ENCODE measurements at places on chromosomes 13 and 19.

GRCh38 chr13:53098455-53098854 is 69.8 kb downstream of the OLFM4 start:
- no peak for DNase-seq

DNA sequence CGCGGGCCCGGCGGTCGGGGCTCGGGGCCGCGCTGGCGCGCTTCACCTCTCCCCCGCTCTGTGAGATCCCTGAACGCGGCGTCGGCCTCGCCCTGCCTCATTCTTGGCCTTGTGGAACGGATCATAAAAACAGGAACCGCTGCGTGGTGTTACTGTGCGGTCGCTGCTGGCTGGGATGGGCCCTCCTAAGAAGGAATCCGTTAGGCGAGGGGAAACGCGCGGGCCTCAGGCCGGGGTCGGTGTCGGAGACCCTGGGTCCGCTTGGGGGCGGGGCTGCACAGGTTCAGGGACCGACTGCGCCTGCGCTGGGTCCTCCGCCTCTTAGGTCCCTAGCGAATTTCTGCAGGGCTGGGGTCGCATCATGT is 381 bp downstream of the CKAP2 start:
- DNase-seq = peak; percentile 80

- no peak for DNase-seq
Observed at GRCh38 chr19:33660410-33661124, 38.8 kb downstream of the CHST8 start.

GRCh38 chr19:7989071-7989575 is 16.3 kb downstream of the ELAVL1 start:
- DNase-seq = no peak

DNA sequence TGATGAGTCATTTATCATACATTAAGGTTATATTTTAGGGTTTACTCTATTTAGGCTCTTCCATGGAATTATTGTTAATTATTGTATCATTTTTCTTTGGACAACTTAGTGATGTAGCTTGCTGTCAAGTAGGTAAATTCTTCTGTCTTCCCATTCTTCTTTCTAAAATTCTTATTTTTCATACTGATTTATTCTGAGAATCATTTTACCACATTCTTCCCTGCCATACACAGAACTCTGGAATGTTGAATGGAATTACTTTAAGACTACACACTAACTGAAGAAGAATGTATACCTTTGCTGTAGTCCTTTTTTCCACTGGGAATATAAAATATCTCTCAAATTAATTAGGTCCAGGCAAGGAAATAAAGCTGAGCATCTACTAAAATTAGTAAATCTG is 24.5 kb upstream of the SLC7A1 start:
- DNase-seq = no peak
